ENCODE measurements at places on chromosomes 7 and 10.

- no peak for DNase-seq
- no peak overlapping the region for H3K4me3 ChIP-seq
- no peaks in the 10 kb centered on the region for H3K4me1 ChIP-seq
- no peak overlapping the region for H3K27ac ChIP-seq
- no peaks in the 10 kb centered on the region for H3K36me3 ChIP-seq
These were observed 28.2 kb upstream of the ANK3 start for GRCh38 chr10:60417901-60418300.

GRCh38 chr7:131365838-131366237, 38.2 kb downstream of the MKLN1 start:
- no peak for DNase-seq
- H3K4me1 ChIP-seq, result peaks cover 9% of the 10 kb centered on the region
- no peak overlapping the region for H3K27ac ChIP-seq
- H3K36me3 ChIP-seq, result no peaks in the 10 kb centered on the region
- H3K4me3 ChIP-seq, result no peak overlapping the region

DNA sequence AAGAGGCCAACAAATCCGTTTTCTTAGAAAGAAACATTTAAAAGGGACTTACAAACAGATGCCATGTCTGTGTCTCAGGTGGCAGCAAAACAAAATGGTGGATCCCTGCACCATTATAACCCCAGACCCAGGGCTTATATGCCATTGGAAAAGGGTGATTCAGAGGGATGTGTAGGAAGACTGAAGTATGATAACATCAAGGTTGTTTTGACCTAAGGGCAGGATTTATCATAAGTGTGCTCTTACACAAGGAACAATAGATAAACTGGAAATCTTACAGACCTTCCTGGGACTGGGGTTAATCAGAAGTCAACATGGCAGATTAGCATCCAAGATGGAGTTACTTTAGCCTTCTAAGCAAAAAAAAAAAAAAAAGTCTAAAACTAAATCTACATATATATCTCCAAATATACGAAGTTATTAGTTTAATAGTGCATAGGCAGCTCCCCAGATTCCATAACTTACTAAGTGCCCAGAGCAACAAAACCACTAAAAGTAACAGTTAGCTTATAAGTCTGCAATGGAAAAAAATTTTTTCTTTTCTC, 34.3 kb upstream of the WNT16 start:
- no peak overlapping the region for H3K27ac ChIP-seq
- H3K27me3 ChIP-seq, result no peaks in the 10 kb centered on the region
- H3K4me3 ChIP-seq, result no peak overlapping the region
- DNase-seq, result no peak

- H3K36me3 ChIP-seq, result no peaks in the 10 kb centered on the region
- H3K4me3 ChIP-seq, result no peak overlapping the region
- H3K27me3 ChIP-seq, result no peaks in the 10 kb centered on the region
These were observed 98.2 kb downstream of the PFKFB3 start for GRCh38 chr10:6300784-6301460.

GRCh38 chr10:132899751-132900065, 42.7 kb downstream of the CFAP46 start:
- H3K27me3 ChIP-seq, result no peaks in the 10 kb centered on the region
- DNase-seq, result no peak
- no peaks in the 10 kb centered on the region for H3K36me3 ChIP-seq
- no peak overlapping the region for H3K4me3 ChIP-seq

GRCh38 chr7:128379900-128380479, 18.5 kb upstream of the PRRT4 start:
- no peak overlapping the region for H3K4me3 ChIP-seq
- H3K27me3 ChIP-seq, result no peaks in the 10 kb centered on the region
- peaks cover 26% of the 10 kb centered on the region for H3K4me1 ChIP-seq

- H3K36me3 ChIP-seq, result no peaks in the 10 kb centered on the region
- peak overlapping the region; percentile 99 for H3K27ac ChIP-seq
- H3K4me1 ChIP-seq, result peaks cover 40% of the 10 kb centered on the region
- DNase-seq, result no peak
- H3K4me3 ChIP-seq, result peak overlapping the region; percentile 78
These were observed 495 bp downstream of the EIF3B start for GRCh38 chr7:2354939-2355704.

GRCh38 chr7:143499246-143499645, 21.6 kb downstream of the TAS2R41 start:
- peaks cover 4% of the 10 kb centered on the region for H3K4me1 ChIP-seq
- no peak for DNase-seq
- peak overlapping the region; percentile 65 for H3K27ac ChIP-seq
- no peaks in the 10 kb centered on the region for H3K27me3 ChIP-seq
- H3K4me3 ChIP-seq, result no peak overlapping the region
- H3K36me3 ChIP-seq, result no peaks in the 10 kb centered on the region

DNA sequence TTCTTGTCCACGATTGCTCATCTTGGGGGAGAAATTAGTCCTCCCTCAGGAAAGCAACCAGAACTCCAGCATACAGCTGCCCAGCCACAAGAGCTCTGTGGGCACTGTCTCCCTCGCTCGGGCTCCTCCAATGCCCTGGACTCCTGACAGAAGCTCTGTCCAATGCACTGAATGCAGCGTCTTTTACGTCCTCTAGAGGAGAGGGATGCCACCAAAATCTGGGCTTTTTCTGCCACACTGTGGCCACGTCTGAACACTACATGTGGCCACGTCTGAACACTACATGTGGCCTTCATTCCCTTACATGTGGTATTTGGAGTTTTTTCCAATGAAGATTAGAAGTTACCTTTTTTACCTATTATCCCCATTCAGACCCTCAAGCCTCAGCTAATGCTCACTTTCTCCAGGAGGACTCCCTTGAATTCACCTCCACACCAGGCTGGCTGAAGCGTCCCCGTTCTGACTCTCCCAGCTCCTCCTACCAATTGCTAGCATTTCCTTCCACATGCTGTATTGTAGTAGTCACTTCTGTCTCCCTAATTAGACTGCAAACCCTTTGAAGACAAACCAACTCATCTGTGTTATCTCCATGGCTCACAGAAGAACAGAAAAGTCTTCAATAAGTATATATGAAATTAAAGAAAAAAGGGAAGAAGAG, 134.3 kb upstream of the PDE1C start:
- no peaks in the 10 kb centered on the region for H3K4me1 ChIP-seq
- peak overlapping the region; percentile 56 for H3K4me3 ChIP-seq

DNA sequence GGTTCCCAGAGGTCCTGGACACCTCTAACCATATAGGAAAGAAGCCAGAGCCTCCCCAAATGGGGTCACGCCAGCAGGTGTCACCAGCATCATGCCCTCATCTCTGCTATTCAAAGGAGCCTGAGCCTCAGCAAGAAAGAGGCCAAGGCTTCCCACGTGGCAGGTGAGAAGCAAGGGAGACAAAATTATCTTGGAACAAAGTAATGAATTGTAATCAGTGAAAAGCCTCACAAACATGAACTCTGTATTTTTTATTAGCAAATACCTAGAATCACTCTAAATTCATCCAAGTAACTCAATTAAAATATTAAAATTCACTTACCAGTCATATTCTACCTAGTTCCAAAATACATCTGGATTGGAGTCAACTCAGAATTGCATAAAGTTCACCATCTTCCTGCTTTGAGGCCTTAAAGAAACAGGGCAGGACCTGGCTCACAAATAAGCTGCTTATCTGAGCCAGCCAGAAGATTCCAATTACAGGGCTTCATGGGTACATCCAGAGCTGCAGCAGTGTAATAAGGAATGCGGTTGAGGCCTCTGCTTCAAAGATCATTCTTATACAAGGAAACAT, 68.7 kb downstream of the SGMS1 start:
- H3K27ac ChIP-seq, result peak overlapping the region; percentile 12
- H3K27me3 ChIP-seq, result no peaks in the 10 kb centered on the region
- peaks cover 70% of the 10 kb centered on the region for H3K4me1 ChIP-seq
- DNase-seq, result no peak
- no peaks in the 10 kb centered on the region for H3K36me3 ChIP-seq

DNA sequence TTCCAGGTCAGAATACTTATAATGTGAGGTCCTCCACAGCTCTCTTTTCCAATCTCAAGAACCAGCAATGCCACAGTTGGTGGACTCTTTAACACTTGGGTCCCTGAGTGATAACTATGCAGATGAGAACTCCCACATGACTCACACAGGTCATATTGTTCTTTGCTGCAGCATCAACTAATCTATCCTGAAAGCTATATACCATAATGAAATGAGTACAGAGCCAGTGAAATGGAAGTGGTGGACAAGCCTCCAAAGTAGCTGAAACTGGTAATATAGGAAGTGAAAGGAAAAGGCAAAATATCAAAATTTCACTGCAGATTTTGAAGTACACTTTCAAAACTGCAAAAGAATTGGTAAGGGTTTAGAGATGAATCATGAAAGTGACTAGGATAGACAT, 45.6 kb downstream of the SORCS1 start:
- H3K4me1 ChIP-seq, result no peaks in the 10 kb centered on the region
- H3K27me3 ChIP-seq, result no peaks in the 10 kb centered on the region
- H3K4me3 ChIP-seq, result no peak overlapping the region
- H3K36me3 ChIP-seq, result no peaks in the 10 kb centered on the region

- H3K4me3 ChIP-seq, result no peak overlapping the region
- H3K36me3 ChIP-seq, result peaks cover 1% of the 10 kb centered on the region
- H3K4me1 ChIP-seq, result no peaks in the 10 kb centered on the region
- no peak overlapping the region for H3K27ac ChIP-seq
- no peak for DNase-seq
These were observed 103.9 kb downstream of the RAPGEF5 start for GRCh38 chr7:22252936-22253536.

- no peaks in the 10 kb centered on the region for H3K36me3 ChIP-seq
- no peaks in the 10 kb centered on the region for H3K27me3 ChIP-seq
These were observed 15.3 kb downstream of the SFRP4 start for GRCh38 chr7:37901236-37901827.

DNA sequence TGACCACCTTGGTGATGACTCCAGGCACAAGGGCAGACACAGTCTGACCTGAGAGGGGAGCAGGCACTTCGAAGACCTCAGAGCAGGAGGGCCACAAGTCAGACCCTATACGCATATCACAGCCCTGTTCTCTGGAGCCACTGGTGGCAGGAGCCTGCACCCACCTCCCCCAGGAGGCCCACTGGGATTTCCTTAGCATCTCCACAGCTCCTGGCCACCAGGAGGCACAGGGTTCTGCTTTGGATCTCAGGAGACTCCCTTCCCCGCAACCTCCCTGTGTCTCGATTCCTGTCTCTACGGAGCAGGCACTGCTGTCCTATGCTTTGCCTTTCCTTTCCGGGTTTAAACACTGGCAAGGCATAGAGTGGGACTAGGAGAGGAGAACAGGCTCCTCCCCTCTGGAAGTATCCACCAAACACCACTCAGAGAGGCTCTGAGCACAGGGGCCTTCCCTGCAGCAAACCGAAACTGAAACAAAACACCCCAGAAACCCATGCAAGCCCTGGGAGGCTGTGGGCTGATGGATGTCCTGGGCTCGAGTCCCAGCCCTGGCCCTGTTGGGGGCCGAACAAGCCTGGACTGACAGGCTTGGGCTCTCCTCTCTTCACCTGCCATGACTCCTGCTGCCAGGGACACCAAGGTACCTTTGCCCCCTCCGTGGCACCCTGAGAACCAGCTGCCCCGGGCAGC, 166.3 kb downstream of the NEURL1 start:
- peak overlapping the region; percentile 94 for H3K27ac ChIP-seq
- peaks cover 49% of the 10 kb centered on the region for H3K36me3 ChIP-seq
- peak overlapping the region; percentile 55 for H3K4me3 ChIP-seq
- H3K27me3 ChIP-seq, result no peaks in the 10 kb centered on the region

- H3K27me3 ChIP-seq, result no peaks in the 10 kb centered on the region
- DNase-seq, result no peak
- no peaks in the 10 kb centered on the region for H3K36me3 ChIP-seq
- H3K4me3 ChIP-seq, result no peak overlapping the region
- peaks cover 31% of the 10 kb centered on the region for H3K4me1 ChIP-seq
- peak overlapping the region; percentile 41 for H3K27ac ChIP-seq
These were observed 146.7 kb upstream of the KLF14 start for GRCh38 chr7:130880668-130881067.

GRCh38 chr7:2030475-2031450, 202.0 kb downstream of the MAD1L1 start:
- no peaks in the 10 kb centered on the region for H3K36me3 ChIP-seq
- no peaks in the 10 kb centered on the region for H3K27me3 ChIP-seq
- DNase-seq, result no peak
- H3K4me1 ChIP-seq, result no peaks in the 10 kb centered on the region
- H3K27ac ChIP-seq, result no peak overlapping the region

- no peaks in the 10 kb centered on the region for H3K36me3 ChIP-seq
- DNase-seq, result no peak
- H3K4me3 ChIP-seq, result no peak overlapping the region
These were observed 20.7 kb upstream of the GIMAP8 start for GRCh38 chr7:150429699-150430098.

- no peaks in the 10 kb centered on the region for H3K4me1 ChIP-seq
- no peak for DNase-seq
- no peaks in the 10 kb centered on the region for H3K27me3 ChIP-seq
- H3K27ac ChIP-seq, result no peak overlapping the region
These were observed 66.2 kb downstream of the SDK1 start for GRCh38 chr7:3367261-3367660.

GRCh38 chr7:47574482-47575329, 7.2 kb downstream of the TNS3 start:
- H3K4me3 ChIP-seq, result no peak overlapping the region
- no peaks in the 10 kb centered on the region for H3K36me3 ChIP-seq
- H3K27ac ChIP-seq, result no peak overlapping the region
- DNase-seq, result no peak
- peaks cover 46% of the 10 kb centered on the region for H3K4me1 ChIP-seq
- H3K27me3 ChIP-seq, result no peaks in the 10 kb centered on the region

GRCh38 chr7:100099452-100099851, 1.7 kb downstream of the MCM7 start:
- no peak for DNase-seq
- H3K36me3 ChIP-seq, result peaks cover 50% of the 10 kb centered on the region
- H3K27ac ChIP-seq, result peak overlapping the region; percentile 91
- H3K4me3 ChIP-seq, result peak overlapping the region; percentile 86
- peaks cover 12% of the 10 kb centered on the region for H3K4me1 ChIP-seq
- H3K27me3 ChIP-seq, result no peaks in the 10 kb centered on the region

DNA sequence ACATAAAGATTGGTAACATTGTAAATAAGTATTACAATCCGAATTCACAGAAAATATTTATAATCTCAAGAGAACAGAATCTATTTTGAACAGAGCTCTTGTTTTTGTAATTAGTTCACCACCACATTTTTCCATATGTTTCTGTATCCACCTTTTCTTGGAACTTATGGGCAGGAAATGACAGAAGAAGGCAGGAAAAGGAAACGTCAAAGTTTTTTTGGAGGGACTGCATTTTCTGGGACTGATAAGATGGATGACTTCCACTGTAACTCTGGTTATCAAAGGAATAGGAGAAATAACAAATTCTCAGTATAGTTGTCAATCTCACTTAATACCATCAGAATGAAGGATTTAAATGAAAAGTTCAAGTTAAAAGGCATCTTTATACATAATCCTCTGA, 75.1 kb upstream of the SMNDC1 start:
- no peak for DNase-seq
- H3K36me3 ChIP-seq, result no peaks in the 10 kb centered on the region
- H3K4me3 ChIP-seq, result no peak overlapping the region
- no peaks in the 10 kb centered on the region for H3K4me1 ChIP-seq

Measured in esophagus squamous epithelium (tissue), 5 donors.